ENCODE measurements at places on chromosomes 5 and 9.

DNA sequence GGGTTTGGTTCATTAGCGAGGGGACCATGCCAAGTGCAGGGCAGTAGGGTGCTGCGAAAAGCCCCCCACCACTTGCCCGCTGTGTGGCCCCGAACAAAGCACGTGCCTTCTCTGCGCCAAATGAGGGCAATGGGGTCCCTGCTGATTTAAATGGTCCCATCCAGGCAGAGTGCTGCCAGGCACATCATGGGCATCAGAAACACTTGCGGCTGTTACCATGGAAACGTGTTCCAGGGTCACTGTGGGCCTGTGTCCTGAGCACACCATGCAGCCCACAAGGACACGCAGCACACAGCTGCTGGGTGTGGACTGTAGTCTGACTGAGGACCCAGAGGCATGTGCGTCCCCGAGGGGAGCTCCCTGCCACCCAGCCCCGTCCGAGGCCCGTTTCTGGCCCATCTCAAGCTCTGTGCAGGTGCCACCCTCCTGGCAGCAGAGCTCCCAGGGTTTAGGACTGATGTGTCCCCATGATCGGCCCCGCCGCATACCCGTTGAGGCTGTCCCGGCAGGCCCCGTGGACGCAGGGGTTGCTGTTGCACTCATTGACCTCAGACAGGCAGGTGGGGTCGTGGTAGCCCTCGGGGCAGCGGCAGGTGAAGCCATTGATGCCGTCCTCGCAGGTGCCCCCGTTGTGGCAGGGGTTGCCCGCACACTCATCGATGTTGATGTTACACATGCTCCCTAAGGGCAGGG is 31.3 kb upstream of the SEC16A start:
- DNase-seq, result no peak

DNA sequence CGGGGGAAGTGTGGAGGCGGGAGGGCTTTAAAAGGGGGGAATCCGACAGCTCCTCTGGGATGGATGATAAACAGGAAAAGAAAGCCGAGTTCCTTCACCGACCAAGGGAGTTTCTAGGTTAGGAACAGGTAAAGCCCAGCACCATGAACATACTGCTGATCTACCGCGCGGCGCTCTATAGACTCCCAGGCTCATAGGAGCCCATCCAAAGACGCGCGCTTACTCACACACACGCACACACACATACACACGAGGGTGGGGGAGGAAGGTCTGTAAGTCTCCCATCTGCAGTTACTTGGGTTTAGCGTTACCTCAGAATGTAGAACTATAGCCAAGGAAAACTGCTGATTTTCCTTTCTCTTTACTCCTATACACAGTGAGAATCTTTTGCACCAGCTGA is 2.6 kb upstream of the GABRB2 start:
- DNase-seq, result peak; percentile 61

DNA sequence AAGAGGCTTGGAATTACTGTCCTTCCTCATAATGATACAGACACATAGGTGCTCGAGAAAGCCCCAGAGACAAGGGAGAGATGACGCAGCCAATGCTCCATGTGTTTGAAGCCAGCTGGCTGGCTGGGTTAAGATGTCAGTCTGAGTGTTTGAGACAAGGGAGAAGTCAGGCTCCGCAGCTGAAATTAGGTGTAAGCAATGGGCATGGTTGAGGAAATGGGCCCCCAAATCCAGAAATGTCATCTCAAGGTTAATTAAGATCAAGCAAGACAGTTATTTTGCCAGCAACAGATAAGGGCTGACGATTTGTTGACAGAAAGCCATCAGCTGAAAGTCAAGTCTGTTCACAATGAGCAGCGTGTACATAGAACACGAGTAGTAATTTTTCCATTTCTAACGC is 713.4 kb downstream of the IRX1 start:
- no peak for DNase-seq

DNA sequence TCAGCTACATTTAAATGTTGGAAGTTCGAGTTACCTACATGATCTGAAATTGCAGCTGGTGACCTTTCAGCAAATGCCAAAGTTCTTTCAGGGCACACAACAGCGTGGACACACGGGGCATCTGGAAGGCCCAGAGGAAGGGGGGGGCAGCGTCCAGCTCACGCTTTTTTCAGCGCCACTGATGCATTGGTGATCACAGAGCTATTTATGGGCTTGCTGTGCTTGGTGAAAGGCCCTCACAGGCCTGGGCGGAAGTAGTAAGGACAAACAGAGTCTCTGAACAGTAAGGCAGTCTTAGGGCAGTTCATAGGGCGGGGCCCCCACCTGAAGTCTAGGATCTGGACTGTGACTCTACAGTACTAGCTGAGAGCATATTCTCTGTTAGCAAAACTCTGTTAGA is 6.6 kb upstream of the FBP2 start:
- no peak for DNase-seq

- DNase-seq, result no peak
Observed at GRCh38 chr5:59792983-59793585, 100.4 kb downstream of the PDE4D start.

DNA sequence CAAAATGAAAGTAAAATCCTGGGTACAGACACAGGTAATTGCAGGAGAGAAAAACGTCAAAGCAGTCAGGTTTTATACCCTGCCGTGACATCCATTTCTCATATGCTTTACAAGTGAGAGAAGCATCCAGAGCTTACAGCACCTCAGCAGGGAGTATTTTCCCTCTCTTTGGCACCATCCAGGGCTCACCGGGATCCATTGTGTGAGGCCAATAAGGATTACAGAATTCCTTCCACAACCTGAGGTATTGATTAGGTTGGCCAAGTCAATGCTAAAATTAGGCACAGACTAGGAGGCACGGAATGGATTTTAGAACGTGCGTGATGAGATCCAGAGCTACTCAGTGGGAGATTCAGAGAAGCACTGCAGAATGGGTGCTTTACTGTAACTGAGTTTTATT is 296.6 kb downstream of the FBXL7 start:
- DNase-seq, result no peak

GRCh38 chr9:105132606-105133005 is 111.8 kb upstream of the SLC44A1 start:
- DNase-seq, result no peak

GRCh38 chr9:127991757-127992274 is 11.0 kb upstream of the EEIG1 start:
- DNase-seq, result no peak

DNA sequence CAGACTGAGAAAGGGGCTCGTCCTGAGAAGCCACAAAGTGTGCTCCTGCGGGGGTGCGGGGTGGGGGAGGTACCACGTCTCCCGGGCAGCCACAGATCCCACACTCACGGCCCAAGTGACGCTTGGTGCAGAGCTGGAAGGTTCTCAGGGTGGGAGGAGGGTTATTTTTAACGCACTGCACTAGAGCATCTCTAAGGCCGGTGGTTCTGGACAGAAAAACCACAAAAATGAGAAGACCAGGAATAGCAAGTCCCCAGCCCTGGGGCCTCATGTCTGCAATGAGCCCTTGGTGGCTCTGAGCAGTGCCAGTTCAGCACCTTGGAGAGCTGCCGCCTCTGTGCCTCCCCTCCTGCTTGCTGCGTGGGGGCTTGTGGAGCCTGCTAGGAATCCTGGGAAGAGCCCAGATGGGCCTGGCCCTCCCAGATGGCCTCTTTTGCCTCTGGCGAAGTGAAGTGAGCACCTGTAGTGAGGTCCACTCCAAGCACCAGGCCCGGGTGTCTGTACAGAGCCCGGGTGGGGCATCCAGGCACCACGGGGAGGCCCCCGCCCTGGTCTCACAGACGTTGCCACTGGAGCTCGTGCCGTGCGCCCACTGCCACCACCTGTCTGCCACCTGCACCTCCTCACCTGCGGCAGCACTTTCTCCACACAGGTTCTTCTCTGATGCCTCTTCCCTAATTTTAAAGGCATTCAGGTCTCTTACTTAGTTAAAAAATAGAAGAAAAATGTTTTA is 48.9 kb upstream of the CACNA1B start:
- peak; percentile 91 for DNase-seq

DNA sequence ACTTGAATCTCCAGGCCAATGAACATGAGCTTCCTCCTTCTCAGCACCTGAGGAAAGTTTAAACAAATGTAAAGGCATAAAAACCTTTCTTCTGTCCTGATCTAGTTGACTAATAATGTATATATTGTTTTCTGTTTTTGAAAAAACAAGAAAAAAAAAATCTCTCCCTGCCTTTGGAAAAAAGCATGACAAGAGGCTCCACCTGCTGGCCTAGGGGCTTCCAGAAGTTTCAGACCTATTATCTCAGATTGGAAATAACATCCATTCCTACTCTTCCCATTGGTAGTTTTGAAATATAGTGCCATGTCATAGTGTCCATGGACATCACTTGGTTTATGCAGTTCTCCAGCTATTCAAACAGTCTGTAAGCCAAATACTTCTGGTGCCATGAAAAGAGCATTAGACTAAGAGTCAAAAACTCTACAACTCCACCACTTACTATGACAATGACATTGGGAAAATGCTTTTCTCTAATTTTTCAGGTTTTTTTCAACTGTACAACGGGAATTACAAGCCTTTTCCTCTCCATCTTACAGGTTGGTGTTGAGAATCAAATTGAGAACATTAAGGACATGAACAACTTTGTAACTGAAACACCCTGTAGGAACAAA is 409.6 kb upstream of the MPDZ start:
- peak; percentile 7 for DNase-seq

DNA sequence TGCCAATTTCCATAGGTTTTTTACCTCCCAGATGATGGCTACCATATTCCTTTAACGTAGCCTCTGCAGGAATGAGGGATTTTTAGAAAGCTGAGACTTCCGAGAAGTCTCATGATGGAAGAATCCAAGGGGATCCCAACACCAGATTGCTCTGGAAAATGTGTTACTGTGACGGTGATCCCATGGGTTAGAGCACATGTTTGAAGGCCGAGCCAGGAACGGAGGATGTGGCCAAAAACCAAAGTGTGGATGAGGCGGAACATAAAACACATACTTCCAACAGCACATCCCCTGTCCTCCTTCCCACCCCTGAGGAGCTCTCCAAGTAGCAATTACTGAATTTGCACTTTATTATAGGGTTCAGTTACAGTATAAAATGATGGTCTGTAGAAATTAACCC is 82.6 kb downstream of the GPR21 start:
- no peak for DNase-seq

GRCh38 chr9:86281593-86282076 is 703 bp downstream of the ISCA1 start:
- DNase-seq, result no peak

DNA sequence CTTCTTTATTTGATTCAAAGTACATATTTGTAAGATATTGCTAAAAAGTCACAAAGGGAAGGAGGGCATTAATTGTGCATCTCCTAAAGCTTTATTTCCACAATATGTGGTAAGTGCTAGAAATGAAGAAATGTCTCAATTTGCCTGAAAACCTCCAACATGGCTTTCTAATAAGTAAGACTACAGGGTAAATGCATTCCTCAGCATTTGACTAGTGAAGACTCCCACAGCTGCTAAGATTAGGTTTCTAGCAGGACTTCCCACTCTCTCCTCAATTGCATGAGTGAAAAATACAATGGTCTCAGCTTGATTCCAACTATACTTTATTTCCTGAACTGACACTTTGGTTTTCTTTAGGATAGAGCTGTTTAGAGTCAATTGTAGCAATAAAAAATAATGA is 162.1 kb downstream of the ELAVL2 start:
- no peak for DNase-seq

DNA sequence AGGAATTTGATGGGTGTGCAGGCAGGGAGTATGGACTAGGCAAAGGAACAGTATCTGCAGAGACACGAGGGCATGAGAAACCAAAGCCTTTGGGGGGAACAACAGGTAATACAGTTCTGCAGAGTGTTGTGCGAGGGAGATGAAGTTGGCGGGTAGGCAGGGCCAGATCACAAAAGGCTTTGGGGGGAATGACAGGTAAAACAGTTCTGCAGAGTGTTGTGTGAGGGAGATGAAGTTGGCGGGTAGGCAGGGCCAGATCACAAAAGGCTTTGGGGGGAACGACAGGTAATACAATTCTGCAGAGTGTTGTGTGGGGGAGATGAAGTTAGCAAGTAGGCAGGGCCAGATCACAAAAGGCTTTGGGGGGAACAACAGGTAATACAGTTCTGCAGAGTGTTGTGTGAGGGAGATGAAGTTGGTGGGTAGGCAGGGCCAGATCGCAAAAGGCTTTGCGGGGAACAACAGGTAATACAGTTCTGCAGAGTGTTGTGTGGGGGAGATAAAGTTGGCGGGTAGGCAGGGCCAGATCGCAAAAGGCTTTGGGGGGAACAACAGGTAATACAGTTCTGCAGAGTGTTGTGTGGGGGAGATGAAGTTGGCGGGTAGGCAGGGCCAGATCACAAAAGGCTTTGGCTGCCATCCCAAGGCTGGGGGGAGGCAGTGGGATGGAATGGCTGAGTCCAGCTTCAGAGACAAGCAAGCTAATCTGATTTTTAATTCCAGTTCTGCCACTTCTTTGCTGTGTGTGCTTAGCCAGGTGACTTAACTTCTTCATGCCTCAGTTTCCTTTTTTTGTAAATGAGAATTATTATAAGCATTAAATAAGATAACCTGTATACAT is 33.0 kb downstream of the FRMPD1 start:
- no peak for DNase-seq

DNA sequence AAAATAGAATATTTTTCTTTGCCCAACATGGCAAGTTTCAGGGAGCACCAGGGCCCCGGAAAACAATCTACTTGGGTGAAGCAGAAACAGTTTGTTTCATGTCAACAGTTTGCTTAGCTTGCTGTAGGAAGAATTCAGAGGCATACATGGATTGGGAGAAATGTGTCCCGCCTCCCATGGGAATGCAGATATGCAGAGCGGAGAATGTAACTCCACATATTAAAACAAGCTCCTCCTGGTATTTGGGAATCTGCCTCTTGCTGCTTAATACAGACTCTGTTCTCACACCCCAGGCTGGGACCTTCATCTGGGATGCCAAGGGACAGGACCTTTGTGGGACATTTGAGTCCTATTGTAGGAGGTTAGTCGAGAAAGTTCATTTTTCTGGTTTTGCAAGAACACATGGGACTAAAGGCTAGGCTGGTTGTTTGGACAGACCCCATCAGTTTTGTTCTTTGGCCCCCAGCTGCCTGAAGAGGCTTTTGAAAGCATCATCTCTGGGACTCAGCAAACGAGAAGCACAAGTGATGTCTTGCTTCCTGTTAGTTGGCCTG is 220.5 kb upstream of the ADRA1B start:
- DNase-seq, result no peak

All from NCI-H524 (cell line).